ENCODE measurements at places on chromosomes 12 and 14. TPM values are rescaled to one million over a fixed set of nuclear protein-coding genes. Genes with fewer than 3 reads are reported as not detected.

GRCh38 chr14:105337966-105338741, 23.6 kb downstream of the PACS2 start:
- DNase-seq = no peak
- H3K27ac ChIP-seq = no peak overlapping the region
- H3K4me1 ChIP-seq = peaks cover 6% of the 10 kb centered on the region
- H3K36me3 ChIP-seq = no peaks in the 10 kb centered on the region

Gene TEDC1
- total RNA-seq = 34.2 TPM

GRCh38 chr12:128245121-128245520, 21.8 kb upstream of the TMEM132C start:
- H3K27ac ChIP-seq = no peak overlapping the region
- no peak overlapping the region for H3K4me3 ChIP-seq
- H3K27me3 ChIP-seq = no peaks in the 10 kb centered on the region
- H3K4me1 ChIP-seq = no peaks in the 10 kb centered on the region
- H3K36me3 ChIP-seq = no peaks in the 10 kb centered on the region

GRCh38 chr12:111585690-111586089, 13.4 kb downstream of the ATXN2 start:
- no peak overlapping the region for H3K4me3 ChIP-seq
- no peaks in the 10 kb centered on the region for H3K27me3 ChIP-seq
- no peaks in the 10 kb centered on the region for H3K4me1 ChIP-seq
- peaks cover 1% of the 10 kb centered on the region for H3K36me3 ChIP-seq
- H3K27ac ChIP-seq = no peak overlapping the region

- no peak overlapping the region for H3K27ac ChIP-seq
- no peaks in the 10 kb centered on the region for H3K4me1 ChIP-seq
- no peak overlapping the region for H3K4me3 ChIP-seq
- DNase-seq = no peak
Measured at GRCh38 chr12:107925125-107925524, 150.6 kb downstream of the ASCL4 start.

Gene CLEC2A
- not detected for total RNA-seq

Gene EGLN3
- 3.0 TPM for total RNA-seq

DNA sequence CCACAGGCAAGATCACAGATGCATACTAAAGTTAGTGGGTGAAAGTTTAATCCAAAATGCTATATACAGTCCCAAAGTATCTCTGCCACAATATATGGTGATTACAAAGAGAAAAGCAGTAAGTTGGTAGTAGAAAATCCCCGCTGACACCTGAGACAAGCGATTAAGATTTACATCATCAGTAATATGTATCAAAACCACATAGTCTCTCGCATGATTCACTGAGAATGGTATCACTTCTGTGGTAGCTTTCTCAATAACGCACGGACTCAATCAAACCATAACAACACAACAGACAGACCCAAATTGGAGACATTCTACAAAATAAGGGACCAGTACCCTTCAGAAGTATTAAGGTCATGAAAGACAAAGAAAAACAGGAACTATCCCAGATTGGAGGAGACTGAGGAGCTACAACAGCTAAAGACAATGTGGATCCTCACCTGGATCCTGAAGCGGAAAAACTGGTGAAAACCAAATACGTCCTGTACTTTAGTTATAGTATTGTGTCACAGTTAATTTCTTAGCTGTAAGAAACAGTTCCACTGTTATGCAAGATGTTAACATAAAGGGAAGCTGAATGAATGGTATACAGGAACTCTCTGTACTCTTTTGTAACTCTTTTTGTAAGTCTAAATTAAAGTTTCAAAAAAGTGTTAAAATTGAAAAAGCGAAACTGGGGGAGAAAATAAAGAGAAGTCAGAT, 51.0 kb downstream of the SPTLC2 start:
- DNase-seq = no peak
- H3K27me3 ChIP-seq = no peaks in the 10 kb centered on the region
- H3K27ac ChIP-seq = no peak overlapping the region
- no peaks in the 10 kb centered on the region for H3K36me3 ChIP-seq
- H3K4me1 ChIP-seq = no peaks in the 10 kb centered on the region

- no peaks in the 10 kb centered on the region for H3K36me3 ChIP-seq
- H3K4me3 ChIP-seq = no peak overlapping the region
- H3K4me1 ChIP-seq = 0 out of 2 replicates have a peak, but pooled peaks cover 9% of the 10 kb centered on the region
- DNase-seq = no peak
- no peaks in the 10 kb centered on the region for H3K27me3 ChIP-seq
- H3K27ac ChIP-seq = no peak overlapping the region
Measured at GRCh38 chr14:76259029-76259735, 107.5 kb downstream of the GPATCH2L start.

DNA sequence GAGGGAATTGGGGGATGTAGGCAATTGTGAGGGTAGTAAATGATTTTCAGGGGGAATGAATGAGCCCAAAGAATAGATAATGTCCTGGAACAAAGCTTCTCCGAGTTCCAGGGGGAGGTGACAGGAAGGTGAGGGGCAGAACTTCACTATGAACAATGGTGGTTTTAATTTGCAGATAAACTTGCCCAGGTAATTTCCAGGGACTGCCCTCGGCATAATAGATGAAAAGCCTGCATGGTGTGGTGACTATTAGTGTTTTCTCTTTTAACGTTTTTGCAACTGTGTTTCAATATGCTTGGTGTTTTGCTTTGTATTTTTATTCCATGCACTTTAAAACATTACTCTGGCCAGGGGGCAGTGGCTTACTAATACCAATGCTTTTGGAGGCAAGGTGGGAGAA, 325.2 kb upstream of the RGS6 start:
- DNase-seq = no peak
- peaks cover 23% of the 10 kb centered on the region for H3K4me1 ChIP-seq
- no peaks in the 10 kb centered on the region for H3K36me3 ChIP-seq
- no peaks in the 10 kb centered on the region for H3K27me3 ChIP-seq
- H3K4me3 ChIP-seq = no peak overlapping the region
